ENCODE measurements at places on chromosomes 13 and 19.

- DNase-seq: no peak
Measured at GRCh38 chr19:5250127-5250659, 90.4 kb downstream of the PTPRS start.

DNA sequence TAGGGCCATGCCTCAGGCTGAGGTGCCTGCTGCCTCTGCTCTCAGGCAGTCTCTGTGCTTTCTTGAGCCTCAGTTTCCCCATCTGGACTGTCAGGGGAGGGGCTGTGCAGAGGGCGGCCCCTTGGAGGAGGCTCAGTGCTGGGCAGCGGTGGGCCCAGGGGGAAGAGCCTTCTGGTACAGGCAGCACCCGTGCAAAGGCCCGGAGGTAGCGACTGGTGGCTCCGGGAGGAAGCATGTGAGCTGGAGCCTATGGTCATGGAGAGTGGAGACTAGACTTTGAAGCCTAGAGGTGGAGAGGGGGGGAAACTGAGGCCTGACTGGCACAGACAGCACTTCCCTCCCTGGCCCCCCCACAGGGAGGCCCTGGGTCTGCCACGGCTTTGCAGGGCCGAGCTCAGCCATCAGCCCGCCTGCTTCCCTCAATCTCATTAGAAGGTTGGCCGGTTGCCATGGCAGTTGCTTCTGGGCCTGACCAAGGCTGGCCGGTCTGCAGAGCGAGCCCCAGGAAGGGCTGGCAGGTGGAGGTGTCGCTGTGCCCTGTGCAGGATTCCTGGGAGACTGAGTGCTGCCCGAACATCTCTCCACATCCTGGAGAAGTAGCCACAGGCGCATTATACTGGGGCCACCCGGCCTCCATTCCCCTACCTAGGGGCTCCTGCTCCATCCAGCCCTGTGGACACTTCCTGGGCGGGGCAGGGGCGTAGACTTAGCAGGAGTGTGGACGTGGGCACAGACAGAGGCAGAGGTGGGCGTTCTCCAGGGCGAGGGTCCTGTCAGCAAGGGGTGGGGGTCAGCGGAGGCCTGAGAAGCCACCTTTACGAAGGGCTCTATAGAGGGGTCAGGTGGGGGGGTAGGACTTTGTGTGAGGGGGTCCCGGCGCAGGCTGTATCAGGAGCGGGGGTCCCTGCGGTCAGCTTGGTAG lies 53.2 kb downstream of the CRTC1 start:
- no peak for DNase-seq

GRCh38 chr13:79225487-79226232 lies 180.4 kb downstream of the RBM26 start:
- DNase-seq: no peak

DNA sequence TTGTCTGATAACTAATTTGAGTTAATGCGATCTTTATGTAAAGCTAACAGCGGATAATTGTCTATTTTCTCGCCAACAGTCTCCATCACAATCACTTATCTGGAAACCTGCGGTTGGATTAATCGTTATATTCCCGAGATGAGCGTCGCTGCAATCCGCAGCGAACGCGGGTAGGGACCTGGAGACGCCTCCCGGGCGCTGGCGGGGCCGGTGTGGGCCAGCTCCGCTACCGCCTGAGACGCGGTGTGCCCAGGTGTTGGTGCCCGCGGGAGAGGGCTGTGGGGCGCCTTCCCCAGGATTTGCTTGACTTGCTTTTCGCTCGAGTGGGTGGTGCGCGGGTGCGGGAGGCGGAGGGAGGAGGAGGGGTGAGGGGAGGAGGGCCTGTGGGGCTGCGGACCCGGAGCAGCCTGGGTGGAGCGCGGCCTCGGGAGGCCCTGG lies 38.3 kb downstream of the SOX1 start:
- no peak for DNase-seq

DNA sequence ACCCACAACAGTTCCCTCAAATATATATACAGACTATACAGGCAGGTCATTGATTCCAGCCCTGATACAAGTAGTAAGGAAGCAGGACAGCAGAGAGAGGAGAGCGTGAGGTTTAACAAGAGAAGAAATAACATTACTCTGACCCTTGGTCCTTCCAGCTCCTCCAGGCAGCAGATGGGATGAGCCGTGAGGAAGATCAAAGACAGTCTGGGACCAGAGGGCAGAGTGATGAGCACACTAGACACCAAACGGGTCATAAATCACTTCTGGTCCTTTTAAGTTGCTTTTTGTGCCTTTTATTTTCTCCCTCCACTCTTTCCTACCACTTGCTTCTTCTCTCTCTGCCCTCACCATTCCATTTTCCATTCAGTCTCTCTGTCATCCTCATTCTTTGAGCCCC lies 16.9 kb upstream of the MICU2 start:
- no peak for DNase-seq

GRCh38 chr13:96428911-96429310 lies 339.0 kb downstream of the HS6ST3 start:
- DNase-seq: no peak

DNA sequence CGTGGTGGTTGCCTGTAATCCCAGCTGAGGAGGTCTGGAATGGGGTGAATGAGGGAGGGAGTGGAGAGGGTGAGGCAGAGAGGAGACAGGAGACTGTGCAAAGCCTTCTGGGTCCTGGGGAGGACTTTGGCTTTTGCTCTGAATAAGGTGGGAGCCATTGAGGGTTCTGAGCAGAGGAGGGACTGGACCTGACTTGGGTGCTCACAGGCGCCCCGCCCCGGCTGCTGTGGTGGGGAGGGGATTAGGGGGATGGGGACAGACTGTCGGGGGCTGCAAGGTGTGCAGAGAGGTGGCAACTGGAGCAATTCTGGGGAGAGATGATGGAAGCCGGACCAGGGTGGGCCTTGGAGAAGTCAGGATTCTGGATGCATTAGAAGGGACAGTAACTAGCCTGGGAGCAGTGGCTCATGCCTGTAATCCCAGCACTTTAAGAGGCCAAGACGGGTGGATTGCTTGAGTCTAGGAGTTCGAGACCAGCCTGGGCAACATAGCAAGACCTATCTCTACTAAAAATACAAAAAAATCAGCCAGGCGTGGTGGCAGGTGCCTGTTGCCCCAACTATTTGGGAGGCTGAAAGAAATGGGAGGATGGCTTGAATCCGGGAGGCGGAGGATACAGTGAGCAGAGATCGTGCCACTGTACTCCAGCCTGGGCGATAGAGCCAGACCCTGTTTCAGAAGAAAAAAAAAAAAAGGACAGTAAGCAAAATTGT lies 16.1 kb upstream of the NANOS3 start:
- DNase-seq: no peak

DNA sequence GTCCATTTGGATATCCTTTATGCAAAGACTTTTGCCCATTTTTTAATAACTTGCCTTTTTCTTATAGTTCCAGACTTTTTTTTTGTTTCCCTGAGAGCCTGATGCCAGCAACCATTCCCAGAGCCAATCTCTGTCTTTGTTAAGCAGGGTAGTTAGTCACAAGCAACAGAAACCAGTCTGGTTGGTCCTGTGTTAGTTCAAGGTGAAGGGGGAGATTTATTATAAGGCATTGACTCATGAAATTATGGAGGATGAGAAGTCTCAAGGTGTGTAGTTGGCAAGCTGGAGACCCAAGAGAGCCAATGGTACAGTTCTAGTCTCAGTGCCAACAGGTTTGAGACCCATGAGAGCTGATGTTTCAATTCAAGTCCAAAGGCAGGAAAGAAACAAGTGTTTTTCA lies 33.0 kb downstream of the GPR12 start:
- no peak for DNase-seq

GRCh38 chr19:44435441-44435840 lies 12.8 kb downstream of the ZNF229 start:
- DNase-seq: no peak

DNA sequence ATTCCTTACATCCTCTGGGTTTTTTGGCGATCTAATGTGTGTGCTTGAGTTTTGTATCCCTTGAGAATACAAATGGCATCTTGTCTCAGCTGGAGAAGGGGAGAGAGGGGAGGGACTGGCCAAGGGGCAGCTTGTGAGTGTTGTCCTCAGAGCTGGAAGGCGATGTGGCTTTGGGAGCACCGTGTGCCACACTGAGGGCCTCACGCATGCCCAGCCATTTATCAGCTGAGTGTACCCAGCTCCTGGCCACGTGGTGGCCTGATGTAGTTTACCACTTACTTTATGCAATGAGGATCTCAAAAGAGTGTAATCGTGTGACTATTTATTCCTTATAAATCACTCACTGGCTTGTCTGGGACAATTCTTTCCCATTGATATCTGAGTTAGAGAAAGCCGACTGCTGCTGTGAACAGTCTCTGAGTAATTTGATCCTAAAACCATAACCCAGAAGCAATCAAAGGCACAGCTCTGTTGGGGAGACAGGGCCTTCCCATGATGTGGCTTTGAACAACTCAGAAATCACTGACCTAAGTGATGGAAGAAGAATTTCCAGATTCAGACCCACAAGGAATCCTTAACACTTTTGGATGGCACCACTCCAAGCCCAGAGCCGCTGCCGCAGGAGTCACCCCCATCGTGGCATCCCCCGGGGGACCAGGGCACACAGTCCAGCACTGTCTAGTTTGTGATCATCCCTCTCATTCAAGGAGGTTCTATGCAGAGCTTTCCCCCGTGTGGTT lies 53.9 kb upstream of the MTIF3 start:
- no peak for DNase-seq

DNA sequence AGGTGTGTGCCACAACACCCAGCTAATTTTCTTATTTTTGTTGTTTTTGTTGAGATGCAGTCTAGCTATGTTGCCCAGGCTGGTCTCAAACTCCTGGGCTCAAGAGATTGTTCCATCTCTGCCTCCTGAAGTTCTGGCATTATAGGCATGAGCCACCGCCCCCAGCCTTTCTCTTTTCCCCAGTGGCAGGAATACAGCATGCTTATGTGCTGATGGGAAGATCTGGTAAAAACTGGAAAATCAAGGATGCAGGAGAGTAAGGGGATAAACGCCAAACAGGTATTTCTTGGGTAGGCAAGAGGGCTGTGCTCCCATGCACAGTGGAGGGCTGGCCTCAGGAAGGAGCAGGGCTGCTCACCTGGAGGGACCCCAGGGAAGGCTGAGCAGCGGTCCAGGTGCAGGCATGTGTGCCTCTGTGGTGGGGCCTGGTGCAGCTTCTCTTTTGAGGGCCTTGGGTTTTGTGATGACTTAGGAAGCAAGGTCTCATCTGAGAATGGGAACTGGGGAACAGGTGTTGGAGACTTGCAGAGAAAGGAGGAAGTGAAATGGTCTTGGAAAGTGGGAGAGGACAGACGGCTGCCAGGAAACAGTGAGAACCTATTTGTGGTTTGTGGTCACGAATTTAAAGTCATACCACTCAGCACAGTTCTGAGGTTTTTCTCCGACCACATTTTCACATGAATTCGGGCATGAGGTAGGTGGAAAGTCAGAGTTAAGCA lies 106.5 kb downstream of the TEX26 start:
- peak; percentile 51 for DNase-seq

- no peak for DNase-seq
Measured at GRCh38 chr13:100596516-100596915, 7.9 kb upstream of the GGACT start.

- no peak for DNase-seq
Measured at GRCh38 chr13:23918208-23918607, 20.9 kb upstream of the C1QTNF9B start.

DNA sequence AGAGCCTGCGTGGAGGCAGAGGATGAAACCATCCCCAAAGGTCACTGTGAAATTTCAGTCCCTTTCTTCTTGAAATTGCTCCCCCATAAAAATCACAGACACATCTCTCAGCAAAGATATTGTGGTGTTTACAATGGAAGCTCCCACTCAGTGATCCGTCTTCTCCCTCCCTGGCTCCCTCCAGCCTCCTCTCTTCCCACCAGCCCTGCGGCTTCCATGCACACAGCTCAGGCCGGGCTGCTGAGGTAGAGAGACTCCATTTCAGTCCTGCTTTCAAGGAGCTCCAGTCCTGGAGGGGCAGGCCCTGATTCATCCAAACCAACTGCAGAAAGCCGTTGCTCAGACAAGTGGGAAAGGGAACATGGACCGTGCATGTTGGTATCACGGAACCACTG lies 24.0 kb upstream of the MIER2 start:
- no peak for DNase-seq

- DNase-seq: no peak
Measured at GRCh38 chr19:45467115-45467455, 711 bp upstream of the FOSB start.

DNA sequence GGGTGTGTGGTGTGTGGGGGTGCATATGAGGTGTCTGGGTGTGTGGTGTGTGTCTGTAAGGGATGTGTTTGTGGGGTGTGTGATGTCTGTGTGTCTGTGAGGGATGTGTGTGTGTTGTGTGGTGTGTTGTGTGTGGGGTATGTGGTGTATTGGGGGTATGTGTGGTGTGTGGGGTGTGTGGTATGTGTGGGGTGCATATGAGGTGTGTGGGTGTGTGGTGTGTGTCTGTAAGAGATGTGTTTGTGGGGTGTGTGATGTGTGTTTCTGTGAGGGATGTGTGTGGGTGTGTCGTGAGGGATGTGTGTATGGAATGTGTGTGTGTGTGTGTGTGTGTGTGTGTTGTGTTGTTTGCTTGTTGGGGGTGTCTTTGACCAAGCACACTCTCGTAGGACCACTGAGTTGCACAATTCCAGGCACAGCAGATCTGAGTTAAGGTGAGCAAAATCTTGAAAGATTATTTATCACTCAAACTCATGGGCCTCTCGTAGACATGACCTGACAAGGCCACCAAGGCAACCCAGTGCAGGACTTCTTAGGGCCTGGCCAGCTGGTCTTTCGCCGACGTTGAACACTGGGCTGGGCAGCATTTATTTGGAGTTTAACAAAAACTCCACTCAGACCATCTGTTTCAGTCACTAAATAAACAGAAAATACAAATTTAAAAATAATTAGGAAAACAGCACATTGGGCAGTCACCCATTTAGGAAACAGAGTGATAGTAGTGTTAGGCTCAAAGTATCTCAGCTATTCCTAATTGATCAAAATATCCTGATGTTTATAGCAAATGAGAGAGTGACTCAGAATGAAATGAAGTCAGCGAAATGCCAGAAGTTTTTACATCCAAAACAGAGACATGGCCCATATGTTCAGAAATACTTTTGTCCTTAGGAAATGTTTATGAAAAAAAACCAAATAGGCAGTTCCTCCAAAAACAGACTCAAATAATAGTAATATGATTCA lies 301.1 kb downstream of the FGF9 start:
- DNase-seq: no peak

GRCh38 chr19:11288349-11288748 lies 7.6 kb upstream of the TSPAN16 start:
- peak; percentile 34 for DNase-seq

DNA sequence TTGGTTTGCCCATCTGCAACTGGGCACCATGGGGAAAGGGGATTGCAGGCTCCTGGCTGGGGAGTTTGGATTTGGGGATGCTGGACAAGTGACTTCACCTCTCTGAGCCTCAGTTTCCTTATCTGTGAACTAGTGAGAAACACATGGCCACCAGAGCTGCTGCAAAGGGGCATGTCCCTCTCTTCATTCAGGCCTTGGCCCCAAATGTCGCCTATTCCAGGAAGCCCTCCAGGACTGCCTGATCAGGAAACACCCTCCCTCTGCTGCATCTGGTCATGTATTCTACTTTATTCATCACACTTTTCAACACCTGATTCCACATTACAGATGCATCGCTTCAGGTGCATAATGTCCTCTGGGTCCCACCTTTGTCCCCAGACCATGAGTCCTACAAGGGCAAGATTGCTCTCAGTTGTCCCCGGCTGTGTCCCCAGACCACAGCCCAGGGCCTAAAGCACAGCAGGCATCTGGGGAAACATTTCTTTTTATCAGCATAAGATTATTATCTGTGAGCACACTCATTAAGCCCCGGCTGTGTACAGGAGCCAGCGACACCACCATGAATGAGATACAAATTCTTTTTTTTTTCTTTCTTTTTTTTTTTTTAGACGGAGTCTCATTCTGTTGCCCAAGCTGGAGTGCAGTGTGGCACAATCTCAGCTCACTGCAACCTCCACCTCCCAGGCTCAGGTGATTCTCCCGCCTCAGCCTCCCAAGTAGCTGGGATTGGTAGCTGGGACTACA lies 37.5 kb downstream of the ARRDC2 start:
- DNase-seq: no peak

- peak; percentile 84 for DNase-seq
Measured at GRCh38 chr19:6481541-6482342, at the start of gene DENND1C. Gene DENND1C, minus strand, starts transcription at chr19:6481787. Its CDS starts 92 bp downstream, at chr19:6481695.

All from GM13976 (cell line).